IPS DF 6.9 (cell line): ENCODE measurements at places on chromosomes 6 and 20.

- H3K27me3 ChIP-seq = no peaks in the 10 kb centered on the region
- no peaks in the 10 kb centered on the region; the same call in 1 of the 2 replicates for H3K4me1 ChIP-seq
- H3K27ac ChIP-seq = no peak overlapping the region
- H3K36me3 ChIP-seq = no peaks in the 10 kb centered on the region
- no peak for DNase-seq
Observed at GRCh38 chr6:100271625-100272024, 193.1 kb downstream of the SIM1 start.

DNA sequence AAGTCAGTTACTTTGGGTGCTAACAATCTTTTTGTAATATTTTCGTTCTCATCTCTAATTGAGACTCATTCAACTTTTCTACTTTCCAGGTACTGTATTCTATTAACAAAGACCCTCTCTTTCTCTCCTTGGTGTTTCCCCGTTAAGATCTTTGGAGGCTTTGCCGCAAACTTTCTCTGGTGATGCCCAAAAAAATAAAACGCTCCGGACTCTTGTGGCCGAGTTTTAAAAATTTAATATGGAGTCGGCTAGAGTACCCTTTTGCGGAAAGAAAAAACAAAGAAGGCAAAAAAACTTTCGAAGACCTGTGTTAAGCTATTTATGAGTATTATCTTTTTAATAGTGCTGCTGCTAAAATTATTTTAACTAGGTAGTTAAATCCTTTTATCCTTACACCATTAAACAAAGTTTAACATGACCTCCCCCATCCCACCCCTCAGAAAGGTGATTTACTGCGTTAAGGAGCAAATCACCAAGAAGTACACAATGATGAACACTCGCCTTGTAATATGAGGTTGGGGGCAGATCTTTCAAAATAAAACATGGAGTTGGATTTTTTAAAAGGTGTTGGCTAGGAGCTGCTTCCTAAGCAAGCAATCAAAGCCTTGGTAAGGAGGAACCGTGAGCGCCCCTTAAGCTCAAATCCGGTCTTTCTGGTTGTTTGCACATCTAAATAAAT is 10.0 kb downstream of the SIM1 start:
- no peaks in the 10 kb centered on the region for H3K36me3 ChIP-seq
- H3K27ac ChIP-seq = no peak overlapping the region
- no peak for DNase-seq
- peaks cover 100% of the 10 kb centered on the region for H3K27me3 ChIP-seq
- H3K4me1 ChIP-seq = peaks cover 9% of the 10 kb centered on the region
- no peak overlapping the region for H3K4me3 ChIP-seq

DNA sequence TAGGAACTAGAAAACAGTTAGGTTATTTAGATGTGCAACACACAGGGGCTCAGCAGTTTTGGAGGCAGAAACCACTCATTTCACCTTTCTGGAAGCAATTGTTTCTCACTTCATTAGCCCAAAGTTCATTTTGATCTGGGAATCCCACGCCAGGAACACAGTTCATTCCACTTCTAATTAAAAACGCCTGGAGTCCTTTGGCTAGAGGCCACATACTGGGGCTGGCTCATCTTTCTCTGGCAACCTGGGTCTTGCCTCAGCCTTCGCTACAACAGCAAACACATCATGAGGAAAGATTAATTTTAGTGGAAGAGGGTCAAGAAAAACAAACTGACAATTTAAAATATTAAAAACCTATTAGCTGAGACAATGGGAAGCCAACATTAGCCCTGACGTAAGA is 69.7 kb downstream of the RFPL4B start:
- H3K4me3 ChIP-seq = no peak overlapping the region
- no peaks in the 10 kb centered on the region for H3K4me1 ChIP-seq
- H3K36me3 ChIP-seq = no peaks in the 10 kb centered on the region

GRCh38 chr6:148851683-148852556 is 105.1 kb downstream of the UST start:
- no peak overlapping the region for H3K27ac ChIP-seq
- H3K4me3 ChIP-seq = no peak overlapping the region
- no peaks in the 10 kb centered on the region for H3K27me3 ChIP-seq
- no peaks in the 10 kb centered on the region for H3K36me3 ChIP-seq
- peaks cover 10% of the 10 kb centered on the region for H3K4me1 ChIP-seq
- no peak for DNase-seq

- no peaks in the 10 kb centered on the region for H3K27me3 ChIP-seq
- DNase-seq = no peak
- H3K27ac ChIP-seq = no peak overlapping the region
- no peaks in the 10 kb centered on the region for H3K4me1 ChIP-seq
- H3K4me3 ChIP-seq = no peak overlapping the region
Observed at GRCh38 chr6:98957450-98957849, 9.7 kb upstream of the FBXL4 start.

DNA sequence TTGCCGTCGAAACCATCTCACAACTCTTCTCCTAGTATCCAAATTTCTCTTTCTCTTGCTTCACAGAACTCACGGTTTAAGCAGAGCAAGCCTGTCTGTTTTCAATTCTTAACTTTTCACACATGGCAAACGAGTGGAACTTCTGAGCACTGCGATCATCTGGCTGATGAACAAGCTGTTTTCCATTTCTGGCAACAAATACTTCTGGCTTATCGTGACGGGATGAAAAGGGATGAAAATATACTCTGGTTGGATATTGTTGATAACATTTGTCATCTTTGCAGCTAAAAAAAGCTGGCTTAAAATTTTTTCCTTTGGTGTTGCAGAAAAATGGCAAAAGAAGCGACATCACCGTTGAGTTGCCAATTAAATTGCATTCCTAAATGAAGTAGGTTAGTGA is 515.2 kb upstream of the JARID2 start:
- H3K36me3 ChIP-seq = no peaks in the 10 kb centered on the region
- H3K4me1 ChIP-seq = peaks cover 3% of the 10 kb centered on the region; the same call in 1 of the 2 replicates
- no peak overlapping the region for H3K4me3 ChIP-seq
- no peak overlapping the region for H3K27ac ChIP-seq

- H3K27ac ChIP-seq = no peak overlapping the region
- H3K4me3 ChIP-seq = no peak overlapping the region
- peaks cover 2% of the 10 kb centered on the region; the same call in 1 of the 2 replicates for H3K4me1 ChIP-seq
- DNase-seq = no peak
Observed at GRCh38 chr20:51062065-51062464, 39.2 kb upstream of the KCNG1 start.

GRCh38 chr6:37487591-37488380 is 11.9 kb downstream of the CCDC167 start:
- no peaks in the 10 kb centered on the region for H3K27me3 ChIP-seq
- H3K27ac ChIP-seq = no peak overlapping the region
- no peak overlapping the region for H3K4me3 ChIP-seq
- DNase-seq = no peak
- peaks cover 8% of the 10 kb centered on the region for H3K4me1 ChIP-seq

- H3K4me1 ChIP-seq = no peaks in the 10 kb centered on the region; the same call in 1 of the 2 replicates
- H3K4me3 ChIP-seq = no peak overlapping the region
- H3K36me3 ChIP-seq = no peaks in the 10 kb centered on the region
- no peaks in the 10 kb centered on the region for H3K27me3 ChIP-seq
- H3K27ac ChIP-seq = no peak overlapping the region
Observed at GRCh38 chr6:87905101-87905641, 142.5 kb upstream of the SPACA1 start.

DNA sequence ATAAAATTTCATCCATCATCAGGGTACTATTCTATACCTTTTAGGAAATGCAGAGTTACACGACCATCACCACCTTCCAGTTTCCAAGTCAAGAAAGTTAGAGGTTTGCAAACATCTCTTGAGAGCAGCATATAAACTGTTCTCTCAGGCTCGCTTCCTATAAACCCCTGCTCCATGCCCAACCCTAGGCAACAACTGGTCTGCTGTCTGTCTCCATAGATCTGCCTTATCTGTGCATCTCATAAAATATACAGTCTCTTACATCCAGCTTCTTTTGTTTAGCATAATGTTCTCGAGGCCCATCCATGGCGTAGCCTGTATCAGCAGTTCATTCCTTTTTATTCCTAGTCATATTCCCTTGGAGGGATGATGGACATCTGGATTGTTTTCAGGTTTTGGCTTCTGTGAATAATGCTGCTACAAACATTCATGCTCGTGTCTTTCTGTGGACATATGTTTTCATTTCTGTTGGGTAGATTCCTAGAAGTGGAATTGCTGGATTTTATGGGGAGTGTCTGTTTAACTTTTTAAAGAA is 6.1 kb downstream of the PTPRT start:
- H3K36me3 ChIP-seq = no peaks in the 10 kb centered on the region
- H3K27ac ChIP-seq = no peak overlapping the region
- no peak overlapping the region for H3K4me3 ChIP-seq
- H3K27me3 ChIP-seq = peaks cover 7% of the 10 kb centered on the region

GRCh38 chr6:169850746-169851145 is 99.3 kb downstream of the ERMARD start:
- H3K36me3 ChIP-seq = no peaks in the 10 kb centered on the region
- H3K27me3 ChIP-seq = no peaks in the 10 kb centered on the region
- no peak for DNase-seq
- H3K4me1 ChIP-seq = peaks cover 3% of the 10 kb centered on the region; the same call in 1 of the 2 replicates
- no peak overlapping the region for H3K27ac ChIP-seq

GRCh38 chr6:37699887-37700619 is 2.4 kb upstream of the MDGA1 start:
- H3K27me3 ChIP-seq = peaks cover 55% of the 10 kb centered on the region
- no peak overlapping the region for H3K27ac ChIP-seq
- H3K4me3 ChIP-seq = no peak overlapping the region; the same call in 1 of the 2 replicates
- peaks cover 5% of the 10 kb centered on the region for H3K4me1 ChIP-seq
- no peak for DNase-seq
- no peaks in the 10 kb centered on the region for H3K36me3 ChIP-seq

GRCh38 chr6:46079061-46079460 is 50.7 kb upstream of the ENPP4 start:
- no peak overlapping the region for H3K4me3 ChIP-seq
- no peaks in the 10 kb centered on the region for H3K4me1 ChIP-seq
- no peaks in the 10 kb centered on the region for H3K27me3 ChIP-seq

DNA sequence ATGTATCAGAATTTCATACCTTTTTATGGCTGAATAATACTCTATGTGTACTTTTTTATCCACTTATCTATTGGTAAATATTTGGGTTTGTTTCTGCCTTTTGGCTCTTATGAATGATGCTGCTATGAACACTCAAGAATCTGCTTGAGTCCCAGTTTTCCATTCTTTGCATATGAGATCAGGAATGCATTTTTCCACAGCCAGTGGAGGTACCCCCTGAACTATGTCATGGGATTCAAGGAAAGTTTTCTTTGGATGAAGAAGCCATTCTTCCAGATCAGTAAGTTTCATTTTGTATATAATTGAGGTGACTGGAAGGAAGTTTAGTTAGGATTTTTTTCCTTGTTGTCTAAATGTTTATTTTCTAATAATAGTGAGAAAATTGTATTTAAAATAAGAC is 40.9 kb downstream of the NKX2-4 start:
- no peak overlapping the region for H3K27ac ChIP-seq
- H3K4me1 ChIP-seq = no peaks in the 10 kb centered on the region

- DNase-seq = no peak
- H3K4me1 ChIP-seq = peaks cover 13% of the 10 kb centered on the region
- H3K27ac ChIP-seq = no peak overlapping the region
Observed at GRCh38 chr20:41141153-41141815, 3.9 kb downstream of the PLCG1 start.
